ENCODE measurements at places on chromosomes 7 and 10.
A peak's percentile ranks its signal among the peaks of the same experiment; 100 is the strongest.

GRCh38 chr10:121137533-121137932 lies 286.4 kb downstream of the WDR11 start:
- no peaks in the 10 kb centered on the region for H3K36me3 ChIP-seq
- H3K27me3 ChIP-seq, result no peaks in the 10 kb centered on the region
- H3K4me1 ChIP-seq, result no peaks in the 10 kb centered on the region
- H3K27ac ChIP-seq, result no peak overlapping the region

- H3K27ac ChIP-seq, result no peak overlapping the region
- no peak overlapping the region for H3K4me3 ChIP-seq
- DNase-seq, result no peak
- no peaks in the 10 kb centered on the region for H3K4me1 ChIP-seq
These were observed 188.0 kb downstream of the PDE1C start for GRCh38 chr7:31882187-31882586.

GRCh38 chr7:139995017-139995915 lies 67.5 kb downstream of the PARP12 start:
- H3K27me3 ChIP-seq, result no peaks in the 10 kb centered on the region
- H3K36me3 ChIP-seq, result no peaks in the 10 kb centered on the region

GRCh38 chr10:123512901-123513775 lies 153.0 kb upstream of the GPR26 start:
- no peaks in the 10 kb centered on the region for H3K4me1 ChIP-seq
- no peaks in the 10 kb centered on the region for H3K36me3 ChIP-seq
- peaks cover 5% of the 10 kb centered on the region for H3K27me3 ChIP-seq
- no peak overlapping the region for H3K4me3 ChIP-seq
- H3K27ac ChIP-seq, result no peak overlapping the region

GRCh38 chr10:43226851-43227845 lies 39.7 kb downstream of the RASGEF1A start:
- no peak overlapping the region for H3K4me3 ChIP-seq
- no peaks in the 10 kb centered on the region for H3K36me3 ChIP-seq
- no peak overlapping the region for H3K27ac ChIP-seq
- DNase-seq, result no peak
- peaks cover 38% of the 10 kb centered on the region for H3K4me1 ChIP-seq

DNA sequence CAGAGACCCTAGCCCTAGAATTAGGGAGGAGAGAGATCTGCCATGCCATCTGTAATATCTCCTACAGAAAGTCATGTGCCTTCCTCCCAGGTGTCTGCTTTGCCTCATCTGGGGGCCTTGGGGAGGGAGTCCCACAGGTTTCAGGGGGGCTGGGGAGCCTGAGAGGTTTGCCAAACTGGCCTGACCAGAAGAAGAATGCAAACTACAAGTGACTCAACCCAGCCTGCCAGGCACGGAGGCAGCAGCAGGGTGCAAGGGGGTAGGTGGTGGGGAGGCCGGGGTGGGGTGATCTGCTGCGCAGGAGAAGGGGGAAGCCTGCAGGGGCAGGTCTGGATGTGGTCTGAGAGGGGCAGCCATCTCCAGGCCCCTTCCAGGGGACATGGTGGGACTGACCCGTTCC lies 9.6 kb upstream of the TRIM8 start:
- peak overlapping the region; percentile 44 for H3K27ac ChIP-seq
- peaks cover 3% of the 10 kb centered on the region for H3K36me3 ChIP-seq
- peaks cover 52% of the 10 kb centered on the region for H3K4me1 ChIP-seq
- H3K4me3 ChIP-seq, result no peak overlapping the region
- H3K27me3 ChIP-seq, result peaks cover 3% of the 10 kb centered on the region

DNA sequence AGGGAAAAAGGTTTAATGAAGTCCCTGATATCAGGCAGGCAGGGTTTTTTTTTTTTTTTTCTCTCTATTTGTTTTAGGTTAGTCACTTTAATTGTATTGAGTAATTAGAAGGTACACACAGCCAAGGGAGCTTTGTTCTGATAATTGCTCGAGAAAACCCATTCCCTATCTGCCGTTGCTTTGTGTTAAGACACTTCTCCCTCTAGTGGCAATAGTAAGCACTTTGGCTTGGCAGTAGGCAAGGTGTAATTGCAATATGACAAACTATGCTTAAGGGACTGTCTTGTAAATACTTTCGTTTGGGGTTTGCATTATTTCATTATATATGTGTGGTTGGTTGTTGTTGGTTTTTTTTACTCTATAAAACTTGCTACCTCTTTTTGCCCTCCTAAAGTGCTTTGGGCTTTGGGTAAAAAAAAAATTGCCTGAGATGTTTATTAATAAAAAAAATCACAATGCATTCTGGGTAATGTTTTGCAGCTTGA lies 113.4 kb downstream of the BTRC start:
- no peaks in the 10 kb centered on the region for H3K27me3 ChIP-seq
- DNase-seq, result peak; percentile 26
- no peak overlapping the region for H3K4me3 ChIP-seq
- H3K36me3 ChIP-seq, result no peaks in the 10 kb centered on the region
- peaks cover 4% of the 10 kb centered on the region for H3K4me1 ChIP-seq

DNA sequence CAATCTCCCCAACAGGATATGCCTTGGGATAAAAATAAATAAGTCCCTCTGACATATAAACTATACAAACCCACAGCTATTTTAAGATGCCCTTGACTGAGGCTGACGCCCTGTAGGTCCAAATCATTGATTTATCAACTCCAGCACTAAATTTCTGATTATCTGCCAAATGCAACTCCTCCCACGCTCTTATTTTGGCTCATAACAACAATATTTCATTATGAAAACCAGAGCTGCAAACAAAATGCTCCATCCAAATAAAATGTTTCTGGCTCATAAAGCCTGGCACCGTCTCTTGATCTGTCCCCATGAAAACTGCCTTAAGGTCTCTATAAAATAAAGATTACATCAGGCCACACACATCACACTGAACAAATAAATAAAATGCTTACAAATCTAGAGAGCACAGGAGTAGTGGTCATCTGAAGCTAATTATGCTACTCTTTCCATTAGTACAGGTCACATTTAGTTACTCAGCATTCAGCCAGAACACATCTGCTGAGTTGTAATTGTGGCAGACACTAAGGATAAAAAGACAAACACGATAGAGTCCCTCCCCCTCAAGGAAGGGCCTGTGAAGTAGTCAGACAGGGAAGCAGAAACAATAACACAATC lies 28.8 kb downstream of the CACUL1 start:
- no peak overlapping the region for H3K4me3 ChIP-seq
- H3K27me3 ChIP-seq, result no peaks in the 10 kb centered on the region
- H3K27ac ChIP-seq, result no peak overlapping the region
- peaks cover 7% of the 10 kb centered on the region for H3K36me3 ChIP-seq
- no peak for DNase-seq

DNA sequence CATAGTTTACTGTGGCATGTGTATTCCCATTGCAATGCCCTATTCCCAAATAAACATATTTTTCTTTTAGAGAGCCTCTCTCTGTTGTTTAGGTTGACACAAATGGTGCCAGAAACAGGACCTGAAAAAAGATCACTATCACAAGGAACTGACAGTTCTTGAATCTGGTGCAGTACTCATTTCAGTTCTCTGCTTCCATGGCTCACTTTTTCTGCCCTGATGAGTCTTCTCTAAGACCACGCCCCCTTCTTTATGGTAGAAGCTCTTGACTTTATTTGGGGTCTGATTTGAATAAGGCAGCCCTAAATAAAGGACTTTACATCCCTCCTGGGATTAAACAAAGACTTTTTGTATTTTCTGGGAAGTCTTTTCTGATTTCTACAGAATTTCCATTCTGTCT lies 3.5 kb upstream of the CCDC126 start:
- peaks cover 1% of the 10 kb centered on the region for H3K27me3 ChIP-seq
- peaks cover 44% of the 10 kb centered on the region for H3K4me1 ChIP-seq
- H3K27ac ChIP-seq, result no peak overlapping the region

GRCh38 chr10:111833251-111833650 lies 350.3 kb downstream of the GPAM start:
- no peaks in the 10 kb centered on the region for H3K36me3 ChIP-seq
- DNase-seq, result no peak
- H3K27ac ChIP-seq, result no peak overlapping the region
- H3K4me3 ChIP-seq, result no peak overlapping the region
- no peaks in the 10 kb centered on the region for H3K4me1 ChIP-seq

DNA sequence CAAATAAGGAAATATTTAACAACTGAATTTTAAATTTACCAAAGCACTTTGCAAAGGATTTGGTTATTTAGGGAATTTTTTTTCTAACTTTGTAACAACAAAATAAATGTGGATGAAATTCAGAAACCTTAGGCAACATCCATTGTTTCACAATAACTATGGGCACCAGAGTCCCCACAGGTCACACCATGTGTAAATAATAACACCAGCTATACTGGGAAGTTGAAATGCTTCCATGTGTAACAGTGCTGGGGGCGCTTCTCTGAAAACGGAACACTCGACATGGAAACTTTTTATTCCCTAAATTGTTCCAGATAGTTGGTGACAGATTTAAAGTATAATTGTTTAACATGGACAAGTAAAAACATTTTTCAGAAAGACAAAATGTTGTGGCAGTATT lies 818.6 kb downstream of the TNS3 start:
- H3K27me3 ChIP-seq, result no peaks in the 10 kb centered on the region
- H3K4me3 ChIP-seq, result no peak overlapping the region
- no peaks in the 10 kb centered on the region for H3K4me1 ChIP-seq
- DNase-seq, result no peak
- H3K36me3 ChIP-seq, result no peaks in the 10 kb centered on the region

GRCh38 chr7:85750454-85750949 lies 563.6 kb upstream of the SEMA3D start:
- no peaks in the 10 kb centered on the region for H3K4me1 ChIP-seq
- H3K36me3 ChIP-seq, result no peaks in the 10 kb centered on the region
- DNase-seq, result no peak
- no peaks in the 10 kb centered on the region for H3K27me3 ChIP-seq

Data from activated CD4-positive, alpha-beta memory T cell treated with anti-CD3 and anti-CD28 coated beads, Interleukin-2, amount 10 ng/mL, durations not matched to agents 7 days and 5 days (primary cell).